ENCODE measurements at places on chromosomes 12 and 14.

DNA sequence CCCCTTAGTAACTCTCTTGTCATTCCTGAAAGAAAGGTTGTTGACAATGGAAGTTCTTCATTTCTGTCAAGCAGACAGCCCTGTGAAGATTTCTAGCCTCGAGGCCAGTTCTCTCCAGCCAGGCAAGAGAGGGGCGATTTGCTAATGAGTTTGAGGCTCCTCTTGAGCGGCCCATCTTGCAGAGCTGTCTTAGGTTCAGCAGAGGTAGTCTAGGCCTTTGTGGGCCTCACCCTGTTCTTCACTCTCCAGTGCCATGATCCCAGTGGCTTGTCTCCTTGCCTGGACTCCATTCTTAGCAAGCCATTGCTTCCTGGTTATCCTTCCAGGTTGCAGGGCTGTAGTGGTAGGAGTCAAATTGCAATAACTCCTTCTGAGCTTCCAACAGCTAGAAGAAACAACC lies 9.7 kb downstream of the TPH2 start:
- DNase-seq: no peak

DNA sequence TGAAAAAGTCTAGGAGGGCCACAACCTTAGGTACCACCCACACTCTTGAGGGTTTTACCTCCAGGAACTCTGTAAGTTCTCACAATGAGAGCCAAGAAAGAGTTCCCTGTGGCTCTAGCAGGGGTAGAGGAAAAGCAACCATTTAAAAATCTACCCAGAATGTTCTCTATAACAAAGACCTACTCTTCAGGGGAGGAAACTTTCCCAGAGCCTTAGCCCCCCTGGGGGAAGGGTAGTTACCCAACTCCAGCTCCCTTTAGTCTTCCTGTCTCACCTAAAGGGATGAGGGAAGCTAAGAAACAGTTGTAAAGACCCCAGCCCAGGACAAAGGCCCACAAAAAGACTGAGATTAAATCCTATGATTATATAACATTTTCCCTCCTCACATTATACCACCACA lies 46.2 kb upstream of the JDP2 start:
- DNase-seq: no peak

DNA sequence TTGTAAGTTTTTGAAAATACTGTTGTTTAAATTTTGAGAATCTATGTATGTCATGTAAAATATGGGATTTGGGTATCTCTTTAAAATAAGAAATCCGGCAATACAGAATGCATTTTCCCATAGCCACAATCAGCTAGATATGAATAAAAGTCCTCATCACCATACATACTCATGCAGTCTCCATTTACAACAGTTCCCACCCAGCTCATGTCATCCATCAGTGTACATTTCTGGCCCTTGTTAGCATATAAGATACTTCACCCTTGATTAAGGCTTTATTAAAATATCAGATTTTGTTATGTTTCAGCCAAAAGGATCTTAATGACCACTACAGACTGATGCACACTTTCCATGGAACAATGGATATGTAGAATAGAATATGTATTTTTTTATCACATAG lies 218.0 kb downstream of the DPY19L2 start:
- no peak for DNase-seq

DNA sequence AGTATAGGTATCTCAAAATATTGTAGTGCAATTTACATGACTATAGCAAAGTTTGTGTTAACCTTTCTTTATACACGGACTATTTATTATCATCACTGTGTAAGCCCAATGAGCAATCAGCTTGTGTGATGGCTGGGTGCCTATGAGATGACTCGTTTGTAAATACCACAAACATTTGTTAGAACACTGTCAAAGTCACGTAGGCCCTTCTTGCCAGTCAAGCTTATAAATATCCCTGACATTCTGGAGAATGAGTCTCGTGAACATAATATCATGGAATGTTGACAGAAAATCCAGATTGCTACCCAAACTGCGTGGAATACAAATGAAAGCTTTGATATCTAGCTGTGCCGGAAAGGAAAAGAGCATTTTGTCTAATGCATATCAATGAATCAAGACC lies 648.3 kb upstream of the MDGA2 start:
- DNase-seq: no peak

DNA sequence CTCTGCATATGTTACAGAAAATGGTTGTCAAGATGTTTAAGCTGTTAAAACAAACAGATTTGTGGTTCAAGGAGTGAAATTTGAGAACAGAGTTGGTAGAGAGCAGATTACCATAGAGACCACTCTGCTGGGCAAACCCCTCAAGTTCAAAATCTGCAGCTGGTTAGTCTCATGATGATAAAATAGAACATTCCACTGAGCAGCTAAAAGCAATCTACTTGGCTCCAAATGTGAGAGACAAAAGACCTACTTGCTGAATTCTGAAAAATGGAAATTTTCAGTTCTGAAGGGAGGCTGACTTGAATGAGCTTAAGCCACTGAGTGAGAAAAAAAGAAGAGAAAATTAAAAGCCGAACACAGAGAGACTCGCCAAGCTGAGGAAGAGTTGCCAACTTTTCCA lies 519.3 kb downstream of the NOVA1 start:
- no peak for DNase-seq

DNA sequence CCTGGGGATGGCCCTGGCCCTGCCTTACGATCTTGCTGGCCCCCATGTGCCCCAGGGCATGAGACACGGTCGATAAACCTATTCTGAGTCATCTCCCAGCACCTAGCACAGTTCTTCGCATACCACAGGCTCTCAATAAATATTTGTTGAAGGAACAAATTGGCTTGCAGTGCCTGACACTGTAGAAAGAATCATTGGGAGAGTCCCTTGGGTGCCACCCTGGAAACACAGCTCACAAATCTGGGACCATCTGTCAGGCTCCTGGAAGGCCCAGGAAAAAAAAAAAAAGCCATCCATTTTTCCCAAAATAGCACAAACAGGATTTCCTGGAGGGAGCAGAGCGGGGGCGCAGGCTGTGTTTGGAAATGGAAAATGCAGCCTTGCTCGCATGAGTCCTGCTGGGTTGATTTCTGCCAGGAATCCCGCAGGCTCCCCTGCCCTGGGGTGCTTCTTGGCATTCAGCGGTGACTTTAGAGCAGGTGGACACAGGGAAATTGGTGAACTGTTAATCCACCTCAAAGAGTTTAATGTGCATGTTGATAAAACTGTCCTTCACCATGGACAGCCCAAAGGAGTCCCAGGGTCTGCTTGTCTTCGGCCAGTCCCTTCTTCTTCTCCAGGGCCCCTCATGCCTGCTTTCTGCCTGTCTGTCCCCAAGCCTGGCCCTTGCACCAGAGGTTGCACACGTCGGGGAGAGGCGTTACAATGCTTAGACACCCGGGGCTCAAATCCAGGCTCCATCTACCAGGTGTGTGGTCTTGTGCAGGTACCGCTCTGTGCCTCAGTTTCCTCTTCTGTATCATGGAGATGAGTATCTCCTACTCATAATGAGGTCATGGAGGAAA lies 106.1 kb upstream of the RFLNA start:
- DNase-seq: no peak

DNA sequence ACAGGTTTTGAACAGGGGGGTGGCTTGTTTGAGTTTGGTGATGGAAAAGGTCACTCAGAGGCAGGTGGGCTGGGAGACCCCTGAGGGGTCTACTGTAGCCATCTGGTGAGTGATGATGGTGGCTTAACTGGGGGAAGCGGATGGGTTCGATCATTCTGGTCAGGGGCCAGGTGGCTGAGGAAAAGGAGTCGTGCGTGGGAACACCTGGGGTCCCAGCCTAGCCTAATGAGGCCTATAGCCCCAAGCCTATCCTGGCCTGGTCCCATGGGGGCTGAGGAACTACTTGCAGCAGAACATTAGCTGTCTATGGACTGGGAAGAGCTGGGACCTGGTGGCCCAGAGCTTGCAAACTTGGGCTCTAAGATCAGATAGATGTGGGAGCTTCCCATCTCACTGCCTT lies 158.4 kb upstream of the MYL2 start:
- no peak for DNase-seq

DNA sequence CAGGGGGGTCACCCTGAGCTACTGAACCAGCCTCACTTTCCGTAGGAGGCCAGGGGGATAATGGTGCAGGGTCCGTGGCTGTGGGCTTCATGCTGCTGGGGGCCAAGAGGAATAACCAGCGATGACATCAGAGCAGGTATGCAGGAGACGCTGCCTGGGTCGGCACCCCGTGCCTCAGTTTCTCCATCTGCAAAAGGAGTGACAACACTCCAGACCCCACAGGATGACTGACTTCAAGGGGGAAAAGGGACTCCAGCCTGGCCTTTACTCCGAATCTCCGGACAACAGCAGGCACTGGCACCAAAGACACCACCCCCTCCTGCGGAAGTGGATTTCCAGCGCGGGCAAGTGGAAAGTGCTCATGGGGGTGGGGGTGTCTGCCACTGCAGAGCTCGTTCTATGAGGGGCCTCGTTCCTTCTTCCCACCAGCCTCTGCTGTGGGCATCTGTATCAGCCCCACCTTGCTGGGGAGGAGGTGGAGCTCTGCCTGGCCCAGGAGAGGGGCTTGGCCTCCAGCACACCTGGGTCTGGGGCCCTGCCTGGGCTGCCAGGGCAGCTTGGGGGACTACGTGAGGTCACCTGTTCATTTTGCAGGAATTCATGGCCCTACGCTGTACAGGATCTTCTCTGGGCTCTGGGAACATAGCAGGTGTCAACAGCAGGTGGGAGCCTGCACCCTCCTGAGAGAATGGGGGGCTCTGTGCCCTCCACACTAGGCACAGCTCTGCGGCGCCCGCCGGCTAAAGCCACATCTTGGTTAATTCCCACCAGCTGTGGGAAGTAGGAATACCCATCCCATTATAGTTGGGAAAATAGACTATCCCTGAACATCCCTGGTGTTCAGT lies 216.6 kb upstream of the C14orf180 start:
- DNase-seq: no peak

DNA sequence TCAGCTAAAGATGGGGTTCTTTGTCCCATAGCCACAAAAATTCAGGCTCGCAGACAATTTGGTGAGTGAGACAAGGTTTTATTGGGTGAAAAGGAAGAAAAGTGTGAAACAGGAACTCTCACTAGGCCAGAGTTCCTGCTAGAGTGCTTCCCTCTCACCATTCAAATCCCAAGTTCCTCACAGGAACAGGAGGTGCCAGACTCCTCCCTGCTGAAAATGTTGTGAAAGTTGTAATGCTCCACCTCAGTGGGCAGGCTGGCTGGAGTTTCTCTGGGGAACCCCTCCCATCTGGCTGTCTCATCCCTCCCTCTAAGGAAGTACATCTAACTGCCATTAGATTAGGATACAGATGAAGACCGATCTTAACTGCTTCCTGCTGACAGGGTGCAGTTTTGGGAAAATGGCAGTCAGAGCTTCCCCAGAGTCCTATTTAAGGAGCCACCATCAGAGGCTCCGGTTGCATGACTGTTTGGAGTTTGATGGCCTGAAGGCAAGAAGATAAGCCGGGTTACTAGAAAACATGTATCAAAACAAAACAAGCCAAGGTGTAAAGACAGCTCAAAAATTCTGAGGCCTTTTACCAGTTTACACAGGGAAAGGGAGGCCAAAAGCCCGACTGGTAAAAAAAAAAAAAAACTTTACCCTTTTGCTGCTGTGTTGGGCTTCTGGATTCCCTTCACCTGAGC lies 127.6 kb downstream of the FSCB start:
- DNase-seq: no peak

GRCh38 chr14:93895023-93895604 lies 32.0 kb upstream of the FAM181A start:
- DNase-seq: no peak

- no peak for DNase-seq
Measured at GRCh38 chr12:47087088-47087688, 7.4 kb upstream of the AMIGO2 start.

DNA sequence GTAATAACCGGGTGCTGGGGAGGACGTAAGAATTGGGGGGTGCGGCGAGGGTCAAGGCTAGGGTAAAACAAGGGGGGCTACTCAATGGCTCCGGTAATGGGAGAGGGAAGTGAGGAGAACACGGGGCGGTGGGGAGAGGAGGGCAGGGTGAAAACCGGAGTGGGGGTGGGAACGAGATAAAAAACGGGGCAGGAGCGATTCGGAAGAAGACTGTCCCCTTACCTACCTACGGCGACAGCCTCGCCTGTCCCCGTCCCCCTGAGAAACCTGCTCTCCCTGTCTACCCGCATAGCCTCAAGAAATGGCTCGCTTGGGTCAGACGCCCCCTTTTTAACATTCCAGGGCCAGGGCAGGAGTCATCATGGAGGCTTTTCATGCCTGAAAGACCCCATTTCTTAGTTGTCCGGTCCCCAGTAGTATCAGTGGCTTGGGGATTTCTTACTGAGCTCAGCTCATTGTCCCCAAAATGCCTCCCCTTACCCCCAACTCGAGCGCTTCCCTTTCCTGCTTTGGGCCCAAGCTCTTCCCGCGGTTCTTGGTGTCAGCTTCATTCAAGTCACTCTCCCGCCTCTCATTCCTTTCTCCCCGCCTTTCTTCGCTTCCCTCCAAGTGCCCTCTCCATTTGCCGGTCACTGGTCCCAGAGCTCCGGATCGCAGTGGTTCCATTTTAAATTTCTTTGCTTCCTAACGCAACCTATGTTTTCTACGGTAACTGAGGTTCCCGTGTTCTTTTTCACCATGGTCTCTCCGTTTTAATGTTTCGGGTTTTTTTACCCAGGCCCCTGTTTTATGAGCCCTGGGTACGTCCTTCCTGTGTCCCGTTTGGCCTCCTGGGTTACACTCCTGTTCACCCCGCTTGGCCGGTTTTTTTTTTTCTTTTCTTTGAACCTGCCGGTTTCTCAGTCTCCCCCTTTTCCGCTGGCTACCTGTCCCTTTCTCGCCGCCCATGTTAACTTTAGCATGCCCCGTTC lies 1.2 kb upstream of the WSB2 start:
- DNase-seq: peak; percentile 77

- no peak for DNase-seq
Measured at GRCh38 chr14:76977793-76978720, 50.5 kb downstream of the IRF2BPL start.

DNA sequence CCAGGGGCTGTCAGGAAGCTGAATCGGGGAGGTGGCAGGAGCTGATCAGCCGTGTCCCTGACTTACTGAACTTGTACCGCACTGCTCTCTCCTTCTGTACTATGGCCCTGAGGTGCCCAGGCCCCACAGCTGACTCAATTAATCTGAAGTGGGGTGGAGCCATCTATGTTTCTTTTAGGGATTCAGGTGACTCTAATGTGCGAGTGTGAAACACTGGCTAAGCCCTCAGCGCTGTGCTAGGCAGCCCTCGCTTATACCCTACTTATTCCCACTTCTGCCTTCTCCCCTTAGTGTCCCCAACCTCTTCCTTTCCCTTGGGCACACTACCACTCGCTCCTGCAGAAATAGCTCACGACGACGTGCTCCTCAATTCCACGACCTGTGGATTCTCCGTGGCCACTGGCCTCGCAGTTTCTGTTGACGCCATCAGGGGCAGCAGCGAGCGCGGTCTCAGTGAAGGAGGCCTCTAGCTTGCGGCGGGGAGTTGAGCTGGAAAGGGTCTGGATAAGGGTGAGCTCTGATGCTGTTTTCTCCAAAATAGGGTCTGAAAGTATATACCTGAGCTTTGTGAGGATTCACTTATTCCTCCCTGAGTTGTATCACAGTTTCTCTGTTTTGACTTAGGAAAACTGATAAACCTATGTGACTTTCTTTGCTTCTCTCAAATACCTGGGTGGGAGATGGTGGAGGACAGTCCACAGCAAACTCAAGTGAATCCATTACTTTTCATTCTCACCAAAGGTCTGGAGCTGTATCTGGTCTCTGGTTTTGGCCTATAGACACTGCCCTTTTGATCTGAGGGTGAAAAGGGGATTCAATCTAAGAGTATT lies 167.6 kb downstream of the SLC41A2 start:
- peak; percentile 8 for DNase-seq

All from hepatic stellate cell (primary cell).